ENCODE measurements at places on chromosomes 13 and 19.

DNA sequence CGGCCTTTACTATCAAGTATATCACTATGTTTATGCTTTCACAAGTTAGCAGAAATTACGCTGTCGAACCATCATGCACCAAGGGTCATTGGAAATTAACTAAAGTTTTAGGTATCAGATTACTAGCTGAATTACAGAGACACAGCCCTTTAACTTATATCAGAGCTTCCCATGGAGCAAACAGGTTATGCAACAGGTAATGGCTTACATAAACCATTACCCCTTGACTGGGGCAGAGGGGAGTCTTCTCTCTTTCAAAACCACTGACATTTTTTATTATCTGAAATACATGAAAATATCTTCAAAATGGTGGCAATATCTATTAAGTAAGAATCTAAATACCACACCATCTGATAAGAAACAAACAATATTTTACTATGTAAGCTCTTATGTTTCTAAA is 1692.9 kb upstream of the SLC10A2 start:
- DNase-seq, result no peak

DNA sequence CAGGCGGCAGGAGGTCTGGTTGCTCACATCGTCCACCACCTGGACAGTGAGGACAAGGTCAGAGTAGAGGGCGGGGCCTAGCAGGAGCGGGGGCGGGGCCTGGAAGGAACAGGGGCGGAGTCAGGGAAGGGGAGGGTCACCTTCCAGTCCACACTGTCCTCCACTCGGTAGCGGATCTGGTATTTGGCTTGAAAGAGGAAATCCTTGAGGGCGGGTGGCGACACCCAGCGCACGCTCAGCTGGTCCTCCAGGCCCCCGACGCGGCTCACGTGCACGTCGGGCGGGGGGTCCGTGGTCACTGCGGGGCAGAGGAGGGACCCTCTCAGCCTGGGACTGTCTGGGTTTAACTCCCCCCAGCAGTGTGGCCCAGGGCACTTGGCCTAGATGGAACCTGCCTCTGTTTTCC is 8.2 kb downstream of the REX1BD start:
- no peak for DNase-seq

- no peak for DNase-seq
Measured at GRCh38 chr19:5143471-5144411, 174.8 kb downstream of the KDM4B start.

GRCh38 chr13:73177916-73178565 is 119.2 kb downstream of the KLF5 start:
- DNase-seq, result no peak

DNA sequence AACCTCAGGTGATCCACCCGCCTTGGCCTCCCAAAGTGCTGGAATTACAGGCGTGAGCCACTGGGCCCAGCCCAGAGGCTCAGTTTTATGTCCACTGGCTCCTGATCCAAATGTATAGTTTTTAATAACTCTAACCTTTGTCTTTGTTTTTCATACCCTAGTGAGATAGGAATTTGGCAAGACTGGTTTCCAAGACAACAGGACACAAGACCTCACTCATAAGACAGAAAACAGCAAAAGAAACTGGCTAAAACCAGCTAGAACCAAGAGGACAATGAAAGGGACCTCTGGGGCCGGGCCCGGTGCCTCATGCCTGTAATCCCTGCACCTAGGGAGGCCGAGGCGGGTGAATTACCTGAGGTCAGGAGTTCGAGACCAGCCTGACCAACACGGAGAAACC is 27.6 kb downstream of the CPT1C start:
- DNase-seq, result no peak

GRCh38 chr13:80010286-80010831 is 330.6 kb downstream of the SPRY2 start:
- DNase-seq, result no peak

DNA sequence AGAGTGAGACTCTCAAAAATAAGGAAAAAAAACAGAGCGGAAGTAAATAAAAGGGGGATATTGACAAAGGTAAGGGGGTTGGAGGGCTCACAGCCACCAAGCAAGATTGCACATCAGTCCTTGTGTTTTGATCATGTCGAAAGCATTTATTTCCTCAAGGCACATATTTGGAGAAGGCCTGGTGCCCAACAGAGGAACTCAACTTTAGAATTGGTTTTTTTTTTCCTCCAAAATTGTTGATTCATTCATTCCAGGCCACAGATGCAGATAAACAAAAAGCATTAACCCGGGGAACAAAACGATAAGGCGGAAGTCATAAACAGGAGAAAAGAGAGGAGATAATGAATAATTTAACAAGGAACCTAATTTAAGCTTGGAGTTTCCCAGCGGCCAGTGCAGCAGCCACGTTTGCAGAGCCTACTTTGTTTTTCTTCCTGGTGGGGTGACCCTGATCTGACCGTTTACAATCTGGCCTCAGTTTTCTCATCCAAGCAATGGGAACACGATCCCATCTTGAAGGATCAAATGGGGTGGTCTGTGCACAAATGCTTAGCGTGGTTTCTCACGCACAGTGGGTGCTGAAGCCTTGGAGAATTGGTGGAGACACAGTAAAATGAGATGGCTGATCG is 2.1 kb upstream of the PTPRS start:
- DNase-seq, result no peak

GRCh38 chr19:3374369-3375112 is 8.2 kb downstream of the NFIC start:
- no peak for DNase-seq

DNA sequence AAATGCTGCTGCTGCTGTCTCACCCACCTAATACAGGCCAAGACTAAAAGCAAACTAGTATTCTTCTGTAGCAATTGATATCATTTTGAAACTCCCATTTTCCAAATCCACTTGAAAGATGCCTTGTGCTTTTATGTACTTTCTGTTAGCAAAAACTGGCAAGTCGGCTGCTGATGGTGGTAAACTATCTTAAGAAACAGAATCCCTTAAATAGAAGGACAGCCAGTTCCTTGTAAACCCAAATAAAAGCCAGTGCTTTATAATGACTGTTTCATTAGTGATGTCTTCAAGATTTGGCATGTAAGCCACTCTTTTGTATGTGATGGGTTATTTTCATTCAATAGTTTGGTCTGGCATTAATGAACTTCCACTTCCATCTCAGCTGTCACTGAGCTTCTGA is 5.2 kb downstream of the FAM124A start:
- no peak for DNase-seq

DNA sequence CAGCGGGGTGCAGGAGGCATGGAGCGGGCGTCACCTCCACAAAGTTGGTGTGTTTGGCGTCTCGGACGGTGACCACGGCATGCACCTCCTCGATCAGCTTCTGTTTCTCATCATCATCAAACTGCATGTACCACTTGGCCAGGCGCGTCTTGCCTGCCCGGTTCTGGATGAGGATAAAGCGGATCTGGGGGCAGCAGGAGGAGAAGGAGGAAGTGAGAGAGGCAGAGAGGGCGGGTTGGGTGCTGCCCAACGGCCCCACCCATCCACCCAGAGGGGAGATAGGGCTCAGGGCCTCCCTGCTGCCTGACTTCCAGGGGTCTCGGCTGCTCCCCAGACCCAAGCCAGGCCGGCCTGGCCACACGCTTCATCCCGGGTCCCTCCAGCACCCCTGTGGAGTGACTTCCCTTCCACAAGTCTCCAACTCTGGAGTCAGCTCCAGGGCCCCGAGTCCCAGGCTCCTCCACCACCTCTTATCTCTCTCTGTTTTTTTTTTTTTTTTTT is 4.6 kb downstream of the AP2S1 start:
- no peak for DNase-seq

DNA sequence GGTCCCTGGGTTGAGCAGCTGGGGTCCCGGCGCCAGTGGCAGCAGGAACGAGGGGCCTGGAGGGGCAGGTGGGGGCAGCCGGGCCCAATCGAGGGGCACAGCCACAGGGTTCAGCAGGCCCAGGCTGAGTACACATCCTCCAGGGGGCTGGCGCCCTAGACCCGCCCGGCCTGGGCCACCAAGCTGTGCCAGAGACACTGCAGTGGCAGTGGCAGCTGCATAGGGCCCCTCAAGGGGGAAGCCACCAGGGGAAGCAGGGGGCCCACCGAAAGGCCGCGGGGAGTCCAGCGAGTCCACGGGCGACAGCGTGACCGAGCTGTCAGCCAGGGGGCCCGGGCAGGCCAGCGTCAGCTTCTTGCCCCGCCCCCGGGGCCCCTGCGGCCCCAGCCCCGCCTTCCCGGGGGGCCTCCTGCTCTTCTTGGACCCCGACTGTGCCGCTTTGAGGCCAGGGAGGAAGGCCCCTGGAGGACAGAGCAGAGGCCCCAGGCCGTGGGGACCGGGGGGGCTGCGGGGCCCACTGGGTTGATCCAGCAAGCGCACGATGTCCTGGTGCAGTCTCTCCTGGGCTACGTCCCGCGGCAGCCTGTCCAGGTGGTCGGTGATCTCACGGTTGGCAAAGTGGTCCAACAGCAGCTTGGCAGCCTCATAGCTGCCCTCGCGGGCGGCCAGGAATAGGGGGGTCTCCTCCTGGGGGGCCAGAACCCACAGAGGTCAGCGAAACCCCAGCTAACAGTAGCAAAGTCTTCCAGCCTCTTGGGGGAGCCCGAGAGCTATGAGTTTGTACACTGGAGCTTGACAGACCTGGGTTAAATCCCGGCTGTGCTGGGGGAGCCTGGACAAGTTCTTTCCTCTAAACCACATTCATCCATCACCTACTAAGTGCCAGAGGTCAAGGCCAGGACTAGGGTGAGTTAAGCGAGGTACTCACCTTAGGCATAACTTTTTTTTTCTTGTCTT is 39.5 kb downstream of the NOTCH3 start:
- no peak for DNase-seq

- no peak for DNase-seq
Measured at GRCh38 chr13:72457151-72457550, 270.3 kb downstream of the MZT1 start.

DNA sequence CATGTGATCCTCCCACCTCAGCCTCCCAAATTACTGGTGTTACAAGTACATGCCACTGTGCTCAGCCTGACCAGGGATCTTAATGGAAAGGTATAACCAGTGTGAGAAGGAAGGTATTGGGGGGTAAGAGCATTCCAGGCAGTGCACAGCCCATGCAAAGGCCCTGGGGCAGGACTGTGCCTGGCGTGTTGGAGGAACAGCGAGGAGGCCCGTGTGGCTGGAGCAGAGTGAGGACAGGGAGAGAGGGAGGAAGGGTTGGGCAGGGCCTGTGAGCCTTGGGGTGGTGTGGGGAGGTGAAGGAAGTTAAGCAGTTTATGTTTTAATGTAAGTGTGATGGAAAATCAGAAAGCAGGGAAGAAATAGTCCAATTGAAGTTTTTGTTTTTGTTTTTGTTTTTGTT is 1.6 kb downstream of the TMIGD2 start:
- no peak for DNase-seq

DNA sequence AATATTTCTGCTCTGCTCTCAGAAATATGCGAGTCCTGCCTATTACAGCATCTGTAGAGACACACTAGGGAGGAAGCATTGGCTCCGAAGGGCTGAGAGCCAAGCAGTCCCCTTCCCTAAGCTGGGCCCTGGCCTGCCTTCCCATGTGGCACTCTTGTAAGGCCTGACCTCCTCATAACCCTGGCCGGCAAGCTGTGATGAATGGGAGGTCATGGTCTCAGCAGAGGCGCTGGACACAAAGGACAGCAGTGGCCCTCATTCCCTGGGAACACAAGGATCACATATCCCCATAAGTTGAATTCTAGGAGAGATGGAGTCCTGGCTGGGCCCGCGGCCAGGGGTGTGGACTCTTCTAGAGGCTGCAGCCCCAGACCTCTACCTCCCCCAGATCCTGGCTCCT is 483.3 kb downstream of the ZNF536 start:
- DNase-seq, result no peak

- DNase-seq, result no peak
Measured at GRCh38 chr13:73025217-73026012, 33.4 kb upstream of the KLF5 start.

GRCh38 chr13:57604442-57604841 is 27.1 kb upstream of the PCDH17 start:
- no peak for DNase-seq

DNA sequence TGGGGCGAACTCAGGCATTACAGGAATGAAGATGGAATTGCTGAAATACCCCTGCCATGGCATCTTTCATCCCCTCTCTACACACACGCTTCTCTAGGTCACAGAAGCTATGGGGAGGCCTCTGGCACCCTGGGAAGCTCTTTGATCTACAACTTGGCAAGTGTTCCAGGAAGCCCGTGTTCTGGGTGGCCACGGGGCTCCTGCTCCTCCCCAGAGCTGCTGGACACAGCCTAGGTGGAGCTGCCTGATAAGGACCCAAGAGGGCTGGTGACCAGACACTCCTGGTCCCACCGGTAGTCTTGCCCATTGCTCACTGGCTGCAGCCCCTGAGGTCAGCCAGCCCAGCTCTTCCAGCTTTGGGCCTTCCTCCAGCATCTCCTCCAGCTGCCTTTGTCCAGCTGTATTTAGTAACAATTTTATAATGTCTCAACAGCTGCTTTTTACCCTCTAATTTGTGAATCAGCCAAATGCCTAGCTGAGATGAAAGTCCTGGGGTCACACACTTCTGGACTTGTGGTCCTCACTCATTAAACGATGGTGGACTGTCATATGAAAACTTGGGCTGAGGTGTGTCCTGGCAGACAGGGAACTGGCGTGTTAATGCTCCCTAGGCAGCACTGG is 72.8 kb upstream of the SPATA13 start:
- no peak for DNase-seq

DNA sequence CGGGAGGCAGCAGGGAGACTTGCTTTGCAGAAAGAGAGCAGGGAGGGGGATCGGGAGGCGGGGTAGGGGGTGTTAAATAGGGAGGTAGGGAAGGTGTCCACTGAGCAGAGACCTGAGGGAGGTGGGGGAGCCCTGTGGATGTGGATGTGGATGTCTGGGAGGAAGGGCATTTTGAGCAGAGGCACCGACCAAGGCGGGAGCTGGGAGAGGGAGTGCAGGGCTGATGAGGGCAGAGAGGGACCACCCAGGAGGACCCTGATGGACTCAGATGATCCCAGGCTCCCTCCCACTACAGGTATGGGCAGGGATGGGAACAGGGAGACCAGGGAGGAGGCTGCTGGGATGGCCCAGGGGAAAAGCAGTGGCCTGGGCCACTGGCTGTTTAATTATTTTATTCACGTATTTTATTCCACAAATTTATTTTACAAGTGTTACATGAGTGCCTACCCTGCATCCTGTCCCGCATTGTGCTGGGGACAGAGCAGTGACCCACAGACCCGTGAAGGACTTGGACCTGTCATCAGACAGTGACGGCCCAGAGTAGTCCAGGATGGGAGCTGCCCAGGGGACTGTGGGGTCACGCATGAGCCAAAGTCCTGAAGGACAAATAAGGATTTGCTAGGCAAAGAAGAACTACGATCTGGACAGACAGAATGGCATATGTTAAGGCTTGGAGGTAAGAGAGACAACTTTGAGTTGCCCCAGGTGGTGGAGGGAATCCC is 5.3 kb downstream of the GRAMD1A start:
- no peak for DNase-seq

DNA sequence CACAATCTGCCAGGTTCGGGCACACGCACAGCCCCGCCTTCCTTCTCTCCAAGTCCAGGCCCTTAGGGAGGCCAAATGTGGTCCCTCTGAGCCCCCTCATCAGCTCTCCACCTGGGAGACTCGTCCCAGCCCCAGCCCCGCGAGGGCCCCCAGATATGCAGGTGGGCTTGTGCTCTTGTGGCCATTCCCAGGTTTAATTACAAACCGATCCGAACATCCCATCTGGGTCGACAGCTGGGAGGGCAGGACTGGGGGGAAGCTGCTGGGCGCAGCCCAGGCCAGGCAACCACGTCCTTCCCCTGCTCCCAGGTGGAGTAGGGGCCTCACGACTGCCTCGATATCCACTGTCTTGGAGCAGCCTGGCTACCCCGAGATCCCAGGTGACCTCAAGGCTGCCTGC is 7.5 kb upstream of the C2CD4C start:
- DNase-seq, result no peak

- no peak for DNase-seq
Measured at GRCh38 chr13:77136902-77137420, 110.0 kb upstream of the FBXL3 start.

GRCh38 chr19:45677351-45678230 is 9.6 kb downstream of the GIPR start:
- no peak for DNase-seq
